ENCODE measurements at places on chromosomes 1 and 21. TPM values are rescaled to one million over a fixed set of nuclear protein-coding genes. Genes with fewer than 3 reads are reported as not detected.
A peak's percentile ranks its signal among the peaks of the same experiment; 100 is the strongest.

- peak; percentile 81 for DNase-seq
Observed at GRCh38 chr1:45205910-45206721, at the start of gene ZSWIM5. Gene ZSWIM5, minus strand, starts transcription at chr1:45206605. Its CDS starts 255 bp downstream, at chr1:45206350.

DNA sequence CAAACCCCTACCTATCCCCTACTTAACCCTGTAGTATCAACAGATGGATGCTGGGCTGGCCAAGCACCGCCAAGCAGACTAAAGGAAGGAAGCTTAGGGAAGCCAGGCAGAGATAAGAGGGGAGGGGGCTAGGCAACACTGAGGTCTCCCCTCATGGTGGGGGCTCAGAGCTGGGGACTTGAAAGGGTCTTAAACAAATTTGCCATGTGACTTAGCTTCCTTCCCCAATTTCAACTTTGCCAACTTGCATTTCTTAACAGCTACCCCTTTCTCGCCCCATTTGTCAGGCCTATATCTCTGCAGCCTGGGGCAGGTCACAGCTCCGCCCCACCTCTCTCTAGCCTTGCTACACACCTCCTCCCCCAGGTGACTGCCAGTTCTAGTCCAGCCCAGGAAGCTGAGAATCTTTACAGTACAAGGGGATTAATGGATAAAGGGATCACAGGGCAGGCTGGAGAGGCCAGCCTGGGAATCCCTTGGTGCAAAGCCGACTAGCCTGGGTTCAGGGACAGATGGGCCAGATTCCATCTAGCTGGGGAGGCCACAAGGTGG, 3.4 kb downstream of the KIF21B start:
- no peak for DNase-seq

DNA sequence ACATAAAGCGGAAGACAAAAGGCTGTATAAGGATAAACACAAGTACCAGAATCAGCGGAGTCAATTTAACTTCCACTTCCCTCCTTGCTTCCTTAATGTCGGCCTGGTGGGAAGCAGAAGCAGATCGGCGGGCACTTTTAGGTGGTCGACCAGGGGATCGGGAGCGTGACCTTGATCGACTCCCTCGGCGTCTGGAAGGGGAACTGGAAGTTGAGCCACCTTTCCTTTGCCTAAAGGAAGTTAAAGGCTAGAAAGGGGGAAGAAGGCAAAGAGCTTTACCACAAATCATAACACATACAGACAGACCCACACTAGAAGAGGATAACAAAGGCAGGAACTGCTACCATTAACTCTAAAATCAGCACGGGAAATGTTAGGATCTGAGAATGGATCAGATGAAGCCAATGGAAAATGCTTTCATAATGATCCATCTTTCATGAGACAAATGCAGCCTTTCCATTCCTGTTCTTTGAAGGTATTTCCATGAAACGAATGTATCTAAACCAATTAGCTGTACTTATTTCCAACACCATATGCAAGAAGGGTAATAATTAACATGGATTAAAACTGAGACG, 5.7 kb downstream of the LBR start:
- no peak for DNase-seq

Gene CYP4X1
- total RNA-seq, result 0.81 TPM

Gene AIRE
- not detected for total RNA-seq
